Stimulated activated CD8-positive, alpha-beta memory T cell treated with anti-CD3 and anti-CD28 coated beads, Interleukin-15, amount 100 ng/mL, for 48 hours (primary cell): ENCODE measurements at places on chromosomes 5 and 9.

GRCh38 chr5:37165761-37166160, 83.4 kb downstream of the CPLANE1 start:
- no peak for DNase-seq

- no peak for DNase-seq
Measured at GRCh38 chr5:134659922-134660321, 11.3 kb downstream of the SEC24A start.

DNA sequence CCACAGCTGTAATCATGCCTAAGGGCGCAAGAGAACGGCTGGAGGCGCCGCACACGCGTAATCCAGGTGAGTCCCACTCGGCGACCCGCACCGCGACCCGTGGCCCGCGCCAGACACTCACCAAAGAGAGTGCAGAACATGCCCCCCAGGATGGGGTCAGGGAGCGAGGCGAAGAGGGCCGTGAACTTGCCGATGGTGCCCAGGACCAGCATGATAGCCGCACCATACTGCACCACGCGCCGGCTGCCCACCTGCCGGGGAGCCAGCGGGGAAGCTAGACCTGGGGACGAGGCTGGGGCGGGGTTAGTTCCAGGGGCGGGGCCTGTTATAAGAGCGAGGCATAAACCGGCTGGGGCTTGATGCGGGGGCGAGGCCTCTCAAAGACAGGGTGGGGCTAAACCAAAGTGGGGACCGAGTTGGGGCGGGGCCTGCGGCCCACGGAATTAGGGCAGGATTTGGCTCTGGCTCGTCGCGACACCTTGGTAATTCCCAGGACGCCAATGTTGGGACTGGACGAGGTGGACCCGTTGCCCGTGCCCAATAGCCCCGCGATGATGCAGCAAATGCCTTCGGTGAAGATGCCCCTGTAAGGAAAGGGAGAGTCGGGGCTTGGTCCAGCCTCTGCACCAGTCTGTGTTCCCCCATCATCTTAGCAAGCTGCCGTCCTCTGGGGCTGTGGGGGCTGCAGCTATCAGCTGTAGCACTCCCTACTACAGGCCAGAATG, 4.8 kb downstream of the SLC23A1 start:
- DNase-seq, result no peak

GRCh38 chr9:112382501-112383364, 2.8 kb downstream of the HSDL2 start:
- no peak for DNase-seq

DNA sequence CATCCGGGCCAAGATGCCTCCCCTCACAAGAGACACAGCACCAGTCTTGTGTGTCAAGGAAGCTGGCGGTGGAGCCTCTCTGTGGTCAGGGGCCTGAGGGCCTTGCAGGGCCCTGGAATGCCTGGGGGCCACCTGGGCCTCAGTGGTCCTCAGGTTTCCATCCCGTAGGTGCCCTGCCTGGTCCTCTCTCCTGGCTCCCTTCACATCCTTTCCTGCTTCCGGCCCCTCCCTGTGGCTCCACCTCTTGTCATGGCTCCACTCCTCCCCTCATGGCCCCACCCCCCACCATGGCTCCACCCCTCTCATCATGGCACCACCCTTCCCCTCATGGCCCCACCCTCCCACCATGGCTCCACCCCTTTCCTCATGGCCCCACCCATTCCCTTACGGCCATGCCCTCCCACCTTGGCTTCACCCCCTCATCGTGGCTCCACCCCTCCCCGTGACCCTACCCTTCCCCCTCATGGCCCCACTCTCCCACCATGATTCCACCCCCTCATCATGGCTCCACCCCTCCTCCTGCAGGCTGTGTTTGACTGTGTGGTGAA, 175.8 kb downstream of the CACNA1B start:
- DNase-seq, result no peak

GRCh38 chr5:36691226-36691625, 84.8 kb downstream of the SLC1A3 start:
- no peak for DNase-seq

GRCh38 chr5:135053278-135053677, 19.2 kb upstream of the PITX1 start:
- no peak for DNase-seq

DNA sequence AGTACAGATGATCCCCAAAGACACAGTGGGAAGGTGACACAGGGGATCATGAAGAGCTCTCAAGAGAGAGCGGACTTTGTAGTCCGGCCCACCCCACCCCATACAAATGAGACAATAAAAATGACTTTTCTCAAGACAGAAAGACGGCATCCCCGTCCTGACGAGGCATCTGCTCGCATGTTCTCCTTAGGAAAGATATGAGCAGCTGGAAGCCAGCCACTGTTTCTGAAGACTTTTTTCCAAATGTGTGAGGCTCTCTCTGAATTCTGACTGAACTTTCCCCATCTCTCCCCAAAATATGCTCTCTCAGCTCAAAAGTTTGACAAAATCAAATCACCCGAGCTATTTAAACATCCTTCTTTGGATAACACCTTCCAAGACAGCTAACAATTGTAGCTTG, 105.2 kb downstream of the RFK start:
- no peak for DNase-seq

GRCh38 chr9:128072144-128073021, 4.4 kb downstream of the SLC25A25 start:
- no peak for DNase-seq

DNA sequence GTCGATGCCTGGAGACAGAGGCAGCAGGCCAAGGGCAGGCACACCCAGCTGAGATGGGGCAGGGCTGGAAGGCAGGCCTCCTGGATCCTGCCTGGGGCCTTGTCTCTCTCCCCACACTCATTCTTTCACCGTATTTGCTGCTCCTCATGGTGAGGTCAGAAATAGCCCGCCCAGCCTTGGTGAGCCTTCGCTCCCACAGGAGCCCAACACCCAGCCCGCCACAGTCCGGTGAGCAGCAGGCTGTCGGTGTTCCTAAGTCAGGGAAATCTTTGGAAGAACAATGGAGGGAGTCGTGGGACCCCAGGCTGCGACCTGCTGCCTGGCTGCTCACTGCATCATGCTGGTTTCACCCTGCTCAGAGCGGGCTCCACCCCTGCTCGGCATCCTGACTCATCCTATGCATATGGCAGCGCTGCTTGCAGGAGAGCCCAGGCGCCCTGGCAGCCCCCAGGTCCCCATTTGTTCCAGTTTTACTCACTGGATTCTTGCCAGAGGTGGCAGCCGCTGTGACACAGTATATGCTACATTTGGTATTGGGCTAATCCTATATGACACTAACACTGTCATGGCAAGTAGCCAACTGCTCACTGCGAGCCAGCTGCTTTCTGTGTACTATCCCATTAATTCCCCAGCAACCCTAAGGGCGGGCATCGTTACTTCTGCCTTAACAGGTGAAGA, 53.2 kb upstream of the NCS1 start:
- no peak for DNase-seq

DNA sequence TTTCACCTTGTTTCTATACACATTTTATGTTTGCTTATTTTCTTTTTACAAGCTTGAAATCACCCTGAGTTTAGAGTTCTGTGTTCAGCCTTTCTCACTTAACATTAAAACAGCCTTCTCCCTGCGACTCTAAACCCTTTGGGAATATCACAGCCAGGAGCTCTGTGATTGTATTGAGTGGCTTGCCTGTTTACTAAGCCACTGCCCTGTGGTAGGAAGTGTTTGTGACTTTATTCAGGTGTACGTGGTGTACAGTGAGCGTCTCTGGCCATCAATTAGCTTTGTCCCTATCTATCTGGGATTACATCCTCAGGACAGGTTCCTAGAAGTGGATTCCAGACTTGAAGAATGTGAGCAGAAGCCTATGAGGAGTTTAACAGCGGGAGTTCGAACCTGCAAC, 11.0 kb upstream of the NEURL1B start:
- DNase-seq, result no peak

- no peak for DNase-seq
Measured at GRCh38 chr9:96136992-96137670, 164.8 kb downstream of the HSD17B3 start.

GRCh38 chr9:100577776-100578448, at the start of gene CAVIN4:
CAVIN4 (plus strand) TSS chr9:100578079; CDS start chr9:100578144, 65 bp downstream.
- DNase-seq, result no peak

DNA sequence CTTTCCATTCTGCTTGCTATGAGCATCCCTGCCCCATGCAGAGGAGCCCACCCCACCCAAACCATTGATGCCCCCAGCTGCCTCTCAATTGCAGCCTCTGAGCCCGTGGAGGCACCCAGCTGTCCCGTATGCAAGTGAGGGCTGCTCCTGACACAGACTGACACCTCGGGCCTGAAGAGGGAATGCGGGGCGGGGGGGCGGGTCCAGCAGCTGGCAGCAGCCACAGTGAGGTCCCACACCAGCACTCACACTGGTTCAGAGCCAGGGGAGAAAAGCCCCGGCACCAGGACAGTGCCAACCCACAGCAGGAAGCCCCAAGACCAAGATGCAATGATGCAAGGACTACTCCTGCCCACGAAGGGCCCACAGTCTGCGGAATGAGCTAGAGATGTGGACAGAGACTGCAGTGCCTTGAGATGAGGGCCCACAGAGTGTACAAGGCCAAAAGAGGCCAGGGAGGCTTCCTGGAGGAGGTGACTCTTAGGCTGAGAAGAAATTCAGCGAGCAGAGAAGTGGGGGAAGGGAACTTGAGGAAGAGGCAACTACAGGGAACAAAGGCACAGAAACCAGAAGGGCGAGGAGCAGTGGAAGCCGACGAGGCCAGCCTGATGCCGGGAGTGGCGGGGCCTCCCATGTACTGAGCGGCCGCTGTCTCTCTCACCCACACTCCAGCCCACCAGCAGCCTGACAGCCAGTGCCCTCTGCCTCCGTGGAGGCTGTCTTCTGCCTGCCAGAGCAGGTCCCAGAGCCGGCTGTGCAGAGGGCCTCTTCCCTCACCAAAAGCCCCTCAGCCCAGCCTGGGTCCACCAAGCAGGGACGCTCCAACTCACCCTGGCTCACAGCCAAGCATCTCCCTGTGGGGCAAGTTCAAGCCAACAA, 9.2 kb downstream of the EEIG1 start:
- DNase-seq, result no peak

DNA sequence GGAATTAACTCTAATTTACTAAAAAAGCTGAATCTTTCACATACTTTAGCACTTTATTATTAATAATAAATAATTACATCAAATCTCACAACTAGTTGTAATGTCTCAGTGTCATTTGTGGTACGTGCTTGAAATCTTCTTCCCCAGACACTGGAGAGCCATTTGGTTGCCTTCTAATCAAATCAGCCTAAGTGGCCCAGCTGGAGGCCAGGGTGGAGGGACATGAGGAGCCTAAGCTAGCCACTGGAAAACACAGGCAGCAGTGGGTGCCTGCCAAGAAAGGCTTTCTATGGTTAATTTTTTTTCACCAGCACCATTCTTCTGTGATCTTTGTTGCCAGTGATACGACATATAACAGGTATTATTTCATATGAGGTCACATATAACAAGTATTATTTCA, 117.0 kb downstream of the ERCC6L2 start:
- DNase-seq, result no peak

GRCh38 chr9:89739511-89739910, 134.7 kb downstream of the GADD45G start:
- no peak for DNase-seq

DNA sequence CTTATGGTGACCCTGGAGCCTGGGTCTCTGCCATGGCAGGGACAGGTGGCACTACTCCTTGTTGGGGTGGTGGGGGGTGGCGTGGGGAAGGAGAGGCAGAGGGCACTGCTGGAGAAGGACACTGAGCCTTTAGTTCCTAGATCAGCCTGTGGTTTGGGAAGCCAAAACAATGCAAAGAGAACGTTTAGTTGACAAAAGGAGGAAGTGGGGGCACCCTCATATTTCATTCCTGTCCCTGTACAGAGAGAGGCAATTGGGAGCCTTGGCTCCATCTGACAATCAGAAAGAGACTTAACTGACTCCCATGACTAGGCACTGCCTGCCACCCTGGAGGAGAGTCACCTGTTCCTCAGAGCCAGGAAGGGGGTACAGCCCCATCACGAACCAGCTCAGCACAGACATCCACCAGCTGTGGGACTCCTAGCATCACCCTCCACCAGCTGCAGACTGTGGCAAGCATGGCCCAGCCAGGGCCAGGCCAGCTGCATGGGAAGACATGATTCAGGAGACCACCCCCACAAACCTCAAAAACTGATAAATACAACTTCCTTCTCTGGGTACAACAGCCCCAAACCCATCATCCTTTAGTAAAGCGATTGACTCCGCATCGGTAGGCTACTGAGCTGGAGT, 257.5 kb downstream of the HSPA4 start:
- no peak for DNase-seq
